ENCODE measurements at places on chromosomes 3 and 15.
A peak's percentile ranks its signal among the peaks of the same experiment; 100 is the strongest.

DNA sequence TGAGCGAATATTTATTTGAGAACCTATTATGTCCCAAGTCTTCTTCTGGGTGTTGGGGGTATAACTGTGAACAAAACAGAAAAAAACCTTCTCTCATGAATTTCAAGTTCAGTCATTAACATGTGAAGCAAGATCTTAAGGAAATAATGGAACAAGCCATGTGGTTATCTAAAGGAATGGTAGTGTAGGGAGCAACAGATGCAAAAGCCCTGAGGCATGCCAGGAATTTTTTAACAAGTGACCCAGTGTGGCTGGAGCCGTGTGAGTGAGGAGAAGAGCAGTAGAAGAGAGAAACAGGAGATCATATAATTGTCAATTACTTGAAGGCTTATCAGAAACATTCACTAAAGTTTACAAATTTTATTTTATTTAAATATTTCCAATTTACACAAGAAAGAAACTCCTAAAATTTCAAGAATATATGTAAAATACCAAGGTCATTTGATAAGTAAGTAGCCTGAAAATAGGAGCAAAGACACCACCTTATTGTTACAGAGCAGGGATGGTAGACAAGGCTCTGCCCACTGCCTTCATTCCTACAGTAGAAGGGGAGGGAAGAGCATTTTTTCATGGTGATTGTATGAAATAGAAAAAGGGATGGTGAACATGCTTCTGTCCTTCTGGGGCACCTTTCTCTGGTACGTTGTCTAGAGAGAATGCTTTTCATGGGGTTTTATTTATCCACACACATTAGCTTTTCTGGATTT is 345.1 kb downstream of the PLOD2 start:
- no peak for DNase-seq

DNA sequence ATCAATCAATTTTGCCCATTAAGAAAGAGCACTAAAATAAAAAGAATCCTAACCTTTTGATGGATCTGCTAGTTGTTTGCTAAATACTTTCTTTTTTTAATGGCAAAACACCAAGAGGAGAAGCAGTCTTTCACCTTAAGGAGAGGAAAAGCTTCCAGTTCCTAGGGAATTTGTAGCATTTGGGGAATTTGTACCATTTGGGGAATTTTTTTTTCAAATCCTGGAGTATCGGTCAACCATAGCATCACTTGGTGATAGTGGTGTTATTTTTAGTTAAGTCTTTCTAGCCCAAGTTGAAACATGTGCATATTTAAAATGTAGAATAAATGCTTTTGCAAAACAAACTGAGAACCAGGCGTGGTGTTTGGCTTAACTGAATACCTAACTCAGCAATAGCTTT is 117.5 kb upstream of the SEMA6D start:
- no peak for DNase-seq

- DNase-seq: no peak
Observed at GRCh38 chr3:184500344-184500923, 61.2 kb upstream of the EPHB3 start.

DNA sequence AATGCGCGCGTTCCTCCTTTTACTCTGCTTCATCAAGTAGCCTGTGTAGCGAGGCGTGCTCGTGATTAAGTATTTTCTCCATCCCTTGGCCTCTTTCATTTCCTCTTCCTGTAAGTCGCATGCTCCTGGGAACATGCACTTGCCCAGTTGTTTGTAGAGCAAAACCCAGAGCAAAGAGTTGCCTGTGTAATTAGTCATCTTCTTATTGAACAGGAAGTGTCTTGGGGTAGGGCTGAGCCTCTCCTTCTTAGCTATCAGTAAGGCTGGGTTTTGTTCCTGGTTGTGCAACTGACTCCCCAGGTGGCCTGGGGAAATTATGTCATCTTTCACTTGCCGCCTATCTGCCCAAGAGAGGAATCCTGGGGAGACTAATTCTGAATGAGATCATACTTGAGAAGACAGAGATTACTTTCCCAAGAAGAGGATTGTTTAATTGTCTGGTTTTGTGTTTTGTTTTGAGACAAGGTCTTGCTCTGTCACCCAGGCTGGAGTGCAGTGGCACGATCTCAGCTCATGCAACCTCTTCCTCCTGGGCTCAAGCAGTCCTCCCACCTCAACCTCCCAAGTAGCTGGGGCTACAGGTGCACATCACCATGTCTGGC is 14.9 kb downstream of the LIPH start:
- DNase-seq: peak; percentile 61

GRCh38 chr3:47007001-47007400 is 27.5 kb downstream of the NBEAL2 start:
- peak; percentile 16 for DNase-seq

GRCh38 chr15:78797951-78798350 is 13.3 kb downstream of the ADAMTS7 start:
- no peak for DNase-seq

- no peak for DNase-seq
Observed at GRCh38 chr3:66035763-66036477, 2.8 kb downstream of the MAGI1 start.

DNA sequence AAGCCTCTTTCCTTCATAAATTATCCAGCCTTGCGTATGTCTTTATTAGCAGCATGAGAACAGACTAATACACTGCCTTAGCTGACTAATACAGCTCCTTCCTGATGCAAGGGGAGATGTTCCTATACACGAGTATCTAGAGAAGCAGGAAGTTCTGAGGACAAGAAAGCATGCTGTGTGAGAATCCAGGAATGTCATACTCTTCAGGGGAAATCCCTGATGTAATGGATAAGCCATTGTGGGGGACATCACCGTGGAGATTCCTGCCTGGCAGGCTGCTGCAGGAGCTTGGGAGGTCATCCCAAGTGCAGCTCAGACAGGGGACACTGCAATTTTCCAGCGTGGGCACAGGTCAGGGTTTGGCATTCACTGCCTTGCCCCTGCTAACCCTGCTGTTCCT is 476.9 kb downstream of the NR2F2 start:
- no peak for DNase-seq

GRCh38 chr3:126087552-126088175 is 3.7 kb upstream of the SLC41A3 start:
- DNase-seq: no peak

- no peak for DNase-seq
Observed at GRCh38 chr3:37217098-37217849, 42.9 kb upstream of the LRRFIP2 start.

DNA sequence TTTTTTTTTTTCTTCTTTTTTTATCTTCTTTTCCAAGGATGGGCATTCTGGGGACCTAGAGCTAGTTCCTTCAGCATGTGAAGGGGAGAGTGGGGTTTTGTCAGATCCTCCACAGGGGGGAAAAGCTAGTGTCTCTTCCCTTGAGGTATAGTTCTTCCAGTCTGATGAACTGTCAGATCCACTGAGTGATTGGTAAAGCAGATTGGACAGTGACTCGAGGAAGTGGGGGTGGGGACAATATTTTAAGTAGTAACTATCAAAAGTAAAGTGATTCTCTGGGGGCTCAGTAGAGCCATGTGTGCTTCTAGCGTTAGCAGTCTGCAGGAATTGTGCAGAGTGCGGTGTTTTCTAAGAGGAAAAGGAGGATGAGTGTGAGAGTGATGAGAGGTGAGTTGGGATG is 62.0 kb upstream of the TRIM71 start:
- DNase-seq: no peak

DNA sequence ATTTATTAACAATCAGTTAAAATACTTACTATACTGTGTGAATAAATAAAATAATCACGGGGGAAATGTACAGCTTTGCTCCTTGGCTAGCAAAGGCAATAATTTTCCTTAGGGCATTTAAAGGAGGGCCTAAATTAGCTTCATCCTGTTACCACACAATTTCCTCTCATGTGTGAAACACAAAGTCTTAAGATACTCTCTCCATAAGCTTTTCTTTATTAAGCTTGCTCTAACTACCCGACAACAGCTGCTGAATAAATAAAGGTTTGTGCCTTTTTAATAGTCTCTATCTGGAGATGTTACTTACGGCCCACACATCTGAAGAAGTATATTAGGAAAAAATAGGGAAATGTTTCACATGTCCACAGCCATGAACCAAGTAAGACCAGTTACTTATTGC is 29.7 kb downstream of the ZNF106 start:
- no peak for DNase-seq

- no peak for DNase-seq
Observed at GRCh38 chr3:112751061-112751460, 95.6 kb downstream of the CD200R1L start.

DNA sequence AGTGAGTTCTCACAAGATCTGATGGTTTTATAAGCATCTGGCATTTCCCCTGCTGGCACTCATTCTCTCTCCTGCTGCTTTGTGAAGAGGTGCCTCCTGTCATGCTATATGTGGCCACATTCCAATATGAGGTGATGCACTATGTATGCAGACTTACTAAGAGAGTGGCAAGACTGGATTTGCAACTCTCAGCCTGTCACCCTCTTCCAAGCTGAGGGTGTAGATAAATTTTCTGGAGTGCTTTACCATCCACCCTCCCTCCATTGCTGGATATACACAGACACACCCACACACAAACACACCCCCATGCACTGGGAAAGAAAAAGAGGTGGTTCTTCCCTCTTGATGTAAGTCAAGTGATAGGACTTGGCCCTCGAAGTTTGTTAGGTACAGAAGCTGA is 30.2 kb upstream of the CHMP2B start:
- no peak for DNase-seq

GRCh38 chr15:34341381-34342212 is 1.3 kb downstream of the NOP10 start:
- no peak for DNase-seq

DNA sequence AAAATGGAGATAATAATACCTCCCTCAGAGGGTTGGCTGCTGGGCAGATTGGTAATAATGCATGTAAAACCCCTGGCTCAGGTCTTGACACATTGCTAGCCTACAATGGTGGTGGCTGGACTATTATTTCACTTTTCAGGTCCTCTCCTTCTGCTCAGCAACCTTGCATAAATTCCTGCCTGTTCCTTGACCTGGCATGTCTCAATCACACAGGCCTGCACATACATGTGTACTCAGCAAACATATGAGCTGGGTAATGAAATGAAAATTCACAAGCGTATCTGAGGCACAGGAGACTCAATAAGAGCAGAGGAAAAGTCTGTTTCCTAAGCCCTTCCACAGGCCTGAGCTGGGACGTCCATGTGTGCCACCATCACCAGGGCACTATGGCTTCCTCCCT is 17.4 kb downstream of the VPS18 start:
- DNase-seq: no peak

- no peak for DNase-seq
Observed at GRCh38 chr15:97463696-97464095, 496.8 kb upstream of the ARRDC4 start.

GRCh38 chr3:41684797-41685735 is 276.8 kb downstream of the ULK4 start:
- DNase-seq: no peak

GRCh38 chr3:123755085-123755484 is 129.0 kb downstream of the MYLK start:
- DNase-seq: no peak

- DNase-seq: no peak
Observed at GRCh38 chr3:194259982-194260766, 91.0 kb downstream of the CPN2 start.

DNA sequence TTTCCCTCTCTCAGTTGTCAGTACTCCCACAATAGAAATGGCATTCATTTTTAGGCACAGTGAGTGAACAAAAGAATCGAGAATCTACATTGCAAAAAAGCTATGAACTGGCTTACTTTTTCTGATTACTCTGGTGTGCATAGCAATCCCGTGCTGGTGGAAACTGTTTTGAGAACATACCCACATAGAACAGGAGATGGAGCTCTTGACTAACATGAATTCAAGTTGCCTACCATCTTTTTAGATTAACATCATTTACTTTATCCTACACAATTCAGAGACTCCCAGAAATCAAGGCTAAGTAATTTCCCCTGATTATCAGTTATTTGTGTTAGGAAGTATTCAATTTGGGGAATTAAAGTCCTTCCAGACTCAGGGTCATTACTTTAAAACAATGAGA is 326.6 kb downstream of the ARPP21 start:
- DNase-seq: no peak

GRCh38 chr3:34889641-34890040 is 749.7 kb upstream of the ARPP21 start:
- DNase-seq: no peak

DNA sequence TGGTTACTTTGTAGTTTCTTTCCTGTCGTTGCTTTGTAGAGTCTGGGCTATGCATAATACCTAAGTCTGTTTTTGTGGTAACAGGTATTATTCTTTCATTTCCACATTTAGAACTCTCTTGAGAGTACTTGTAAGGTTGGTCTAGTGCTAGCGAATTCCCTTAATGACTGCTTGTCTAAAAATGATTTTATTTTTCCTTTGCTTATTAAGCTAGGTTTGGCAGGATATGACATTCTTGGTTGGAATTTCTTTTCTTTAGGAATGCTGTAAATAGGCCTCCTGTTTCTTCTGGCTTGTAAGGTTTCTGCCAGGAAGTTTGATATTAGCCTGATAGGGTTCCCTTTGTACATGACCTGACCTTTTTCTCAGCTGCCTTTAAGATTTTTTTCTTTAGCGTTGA is 70.1 kb upstream of the SGO1 start:
- no peak for DNase-seq

DNA sequence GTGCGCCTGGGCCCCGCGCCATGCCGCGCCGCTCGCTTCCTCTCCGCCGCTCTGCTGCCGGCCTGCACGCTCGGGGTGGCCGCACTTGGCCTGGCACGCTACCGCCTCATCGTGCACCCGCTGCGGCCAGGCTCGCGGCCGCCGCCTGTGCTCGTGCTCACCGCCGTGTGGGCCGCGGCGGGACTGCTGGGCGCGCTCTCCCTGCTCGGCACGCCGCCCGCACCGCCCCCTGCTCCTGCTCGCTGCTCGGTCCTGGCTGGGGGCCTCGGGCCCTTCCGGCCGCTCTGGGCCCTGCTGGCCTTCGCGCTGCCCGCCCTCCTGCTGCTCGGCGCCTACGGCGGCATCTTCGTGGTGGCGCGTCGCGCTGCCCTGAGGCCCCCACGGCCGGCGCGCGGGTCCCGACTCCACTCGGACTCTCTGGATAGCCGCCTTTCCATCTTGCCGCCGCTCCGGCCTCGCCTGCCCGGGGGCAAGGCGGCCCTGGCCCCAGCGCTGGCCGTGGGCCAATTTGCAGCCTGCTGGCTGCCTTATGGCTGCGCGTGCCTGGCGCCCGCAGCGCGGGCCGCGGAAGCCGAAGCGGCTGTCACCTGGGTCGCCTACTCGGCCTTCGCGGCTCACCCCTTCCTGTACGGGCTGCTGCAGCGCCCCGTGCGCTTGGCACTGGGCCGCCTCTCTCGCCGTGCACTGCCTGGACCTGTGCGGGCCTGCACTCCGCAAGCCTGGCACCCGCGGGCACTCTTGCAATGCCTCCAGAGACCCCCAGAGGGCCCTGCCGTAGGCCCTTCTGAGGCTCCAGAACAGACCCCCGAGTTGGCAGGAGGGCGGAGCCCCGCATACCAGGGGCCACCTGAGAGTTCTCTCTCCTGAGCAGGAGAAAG is 951 bp downstream of the GPR62 start:
- DNase-seq: peak; percentile 38

Measured in activated naive CD4-positive, alpha-beta T cell treated with anti-CD3 and anti-CD28 coated beads, Interleukin-2, amount 50 U/mL, for 72 hours (primary cell).